ENCODE measurements at places on chromosomes 13 and 19.

DNA sequence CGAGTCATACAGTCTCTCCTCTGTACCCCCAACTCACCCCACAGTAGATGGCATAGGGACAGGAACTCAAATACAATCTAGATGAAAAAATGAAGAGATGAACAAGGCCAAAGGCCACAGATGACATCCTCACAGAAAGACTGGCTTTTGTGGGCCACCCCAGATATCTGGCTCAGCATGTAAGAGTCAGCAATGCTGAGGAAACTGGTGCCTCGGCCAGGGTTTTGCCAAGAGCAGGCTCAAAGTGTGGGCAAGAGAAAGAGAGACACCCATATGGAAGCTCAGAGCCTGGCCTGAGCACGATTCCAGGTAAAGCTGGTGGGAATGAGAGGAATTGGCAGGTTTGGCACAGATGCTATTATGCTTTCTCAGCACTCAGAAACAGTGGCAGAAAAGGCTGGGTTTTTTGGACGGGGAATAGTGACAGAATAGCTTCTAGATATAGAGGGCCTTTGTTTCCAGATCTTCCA is 460.6 kb downstream of the FOXO1 start:
- no peak for DNase-seq

- DNase-seq = no peak
Observed at GRCh38 chr19:17243830-17244617, 1.7 kb downstream of the NR2F6 start.

- DNase-seq = no peak
Observed at GRCh38 chr13:106234636-106235035, 300.8 kb downstream of the EFNB2 start.

- DNase-seq = no peak
Observed at GRCh38 chr19:1626417-1627010, 21.3 kb upstream of the UQCR11 start.

GRCh38 chr19:5192568-5192967 is 148.0 kb downstream of the PTPRS start:
- DNase-seq = no peak

DNA sequence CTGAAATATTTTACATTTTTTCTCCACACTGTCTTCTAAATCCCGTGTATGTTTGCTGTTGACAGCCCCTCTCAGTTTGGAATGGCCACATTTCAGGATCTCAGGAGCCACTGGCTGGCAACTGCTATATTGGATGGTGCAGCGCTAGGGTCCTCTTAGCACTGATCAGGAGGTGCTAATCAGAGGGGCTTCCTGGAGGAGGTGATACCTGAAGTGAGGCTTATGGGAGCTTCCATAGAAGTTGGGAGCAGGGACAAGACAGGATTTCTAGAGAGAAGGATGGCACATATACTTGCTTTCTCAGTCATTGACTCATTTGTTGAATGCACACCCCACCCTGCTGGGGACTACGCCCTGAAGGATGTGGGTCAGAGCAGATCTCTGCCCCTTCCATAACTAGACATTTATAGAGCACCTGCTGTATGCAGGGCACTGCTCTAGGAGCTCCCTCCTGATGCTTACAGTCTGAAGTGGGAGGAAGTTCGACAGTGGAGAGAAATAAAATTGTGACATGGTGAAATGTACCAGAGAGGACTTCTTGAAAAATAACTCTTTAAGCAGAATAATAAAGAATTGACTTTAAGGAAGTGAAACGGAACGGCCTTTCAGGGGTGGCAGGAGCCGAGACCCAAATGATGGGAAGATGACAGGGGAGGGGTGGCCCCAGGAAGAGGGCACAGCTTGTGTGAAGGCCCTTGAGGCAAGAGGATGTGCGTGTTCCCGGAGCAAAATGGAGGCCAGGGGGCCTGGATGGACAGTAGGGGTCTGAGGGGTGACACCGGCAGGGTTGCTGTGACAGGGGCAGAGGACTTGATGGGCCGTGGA is 13.1 kb downstream of the AP2A1 start:
- no peak for DNase-seq

DNA sequence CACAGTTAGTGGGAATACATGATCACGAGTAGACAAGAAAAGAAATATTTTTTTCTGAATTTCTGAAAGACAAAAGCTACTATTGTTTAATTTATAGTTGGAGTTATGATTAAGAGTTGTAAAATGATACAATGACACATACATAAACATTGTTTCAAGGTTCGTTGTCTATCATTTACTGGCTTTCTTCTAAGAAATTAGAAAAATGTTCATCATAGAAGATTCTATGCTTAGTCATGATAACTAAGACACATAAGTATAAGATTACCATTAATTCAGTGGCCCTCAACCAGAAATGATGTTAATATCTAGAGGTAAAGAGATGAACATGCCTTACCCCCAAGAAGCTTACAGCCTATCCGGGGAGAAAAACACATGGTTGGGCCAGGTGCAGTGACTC is 1832.8 kb upstream of the PRR20A start:
- DNase-seq = no peak

- no peak for DNase-seq
Observed at GRCh38 chr13:37488726-37489125, 109.8 kb downstream of the POSTN start.

GRCh38 chr19:14114439-14114838 is 3.1 kb downstream of the PRKACA start:
- no peak for DNase-seq

GRCh38 chr19:28012361-28012760 is 1200.6 kb downstream of the UQCRFS1 start:
- no peak for DNase-seq

GRCh38 chr13:42275506-42275905 is 3.6 kb downstream of the AKAP11 start:
- DNase-seq = no peak

DNA sequence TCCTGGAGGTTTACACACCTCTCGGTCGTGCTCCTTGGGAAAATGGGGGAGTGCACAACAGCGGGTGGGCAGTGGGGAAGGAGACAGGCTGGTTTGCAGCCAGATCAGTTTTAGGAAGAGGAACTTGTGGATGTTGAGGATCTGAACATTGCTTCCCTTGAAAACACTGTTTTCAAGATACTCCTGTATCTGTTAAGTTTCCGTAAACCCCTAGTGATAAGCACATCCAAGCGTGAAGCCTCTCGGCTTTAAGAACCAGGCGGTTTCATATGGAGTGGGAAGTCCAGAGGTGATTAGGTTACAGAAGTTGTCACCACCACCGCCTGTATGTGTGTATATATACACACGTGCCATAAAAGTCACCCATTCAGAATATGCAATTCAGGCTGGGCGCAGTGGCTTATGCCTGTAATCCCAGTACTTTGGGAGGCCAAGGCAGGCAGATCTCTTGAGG is 47.4 kb downstream of the SIPA1L3 start:
- no peak for DNase-seq

- no peak for DNase-seq
Observed at GRCh38 chr19:53989600-53990533, 1.6 kb upstream of the CACNG6 start.

Measured in dermis microvascular lymphatic vessel endothelial cell (primary cell).